Nasal cavity respiratory epithelium epithelial cell of viscerocranial mucosa (primary cell): ENCODE measurements at places on chromosomes 2 and 18. TPM values are rescaled to one million over a fixed set of nuclear protein-coding genes. Genes with fewer than 3 reads are reported as not detected.

The ERMN gene
- total RNA-seq = not detected in 2 replicates

The RFTN2 gene
- 0.14 TPM in 1 of 2 replicates, not detected in the other for total RNA-seq

The GPR17 gene
- not detected in 2 replicates for total RNA-seq

The DSG4 gene
- under 0.01 TPM in 1 of 2 replicates, not detected in the other for total RNA-seq

The UCN gene
- 1.0 and 1.1 TPM in 2 replicates for total RNA-seq

The MCM6 gene
- total RNA-seq = 5.1 and 5.8 TPM in 2 replicates

The PDCD1 gene
- total RNA-seq = not detected in 2 replicates

The ASB18 gene
- total RNA-seq = not detected in 2 replicates

The SETBP1 gene
- total RNA-seq = 1.0 and 5.3 TPM in 2 replicates

The TMX3 gene
- 49.3 and 60.8 TPM in 2 replicates for total RNA-seq

The FAM124B gene
- not detected in 2 replicates for total RNA-seq

The CNGA3 gene
- total RNA-seq = not detected in 2 replicates

The COBLL1 gene
- total RNA-seq = 20.5 and 34.9 TPM in 2 replicates

The SPATA3 gene
- not detected in 2 replicates for total RNA-seq

The EFEMP1 gene
- total RNA-seq = 51.9 and 213 TPM in 2 replicates

The TFPI gene
- total RNA-seq = 1.0 and 9.9 TPM in 2 replicates

The PMAIP1 gene
- 58.2 and 74.2 TPM in 2 replicates for total RNA-seq

The PRSS56 gene
- total RNA-seq = not detected in 2 replicates

The CD28 gene
- not detected in 2 replicates for total RNA-seq

The TXNDC2 gene
- under 0.01 TPM in 1 of 2 replicates, not detected in the other for total RNA-seq

The EVA1A gene
- total RNA-seq = 5.1 and 8.7 TPM in 2 replicates

The C2orf49 gene
- 28.3 and 38.6 TPM in 2 replicates for total RNA-seq

The PROKR1 gene
- total RNA-seq = under 0.01 TPM in 1 of 2 replicates, not detected in the other

The DTNA gene
- total RNA-seq = 1.7 and 10.7 TPM in 2 replicates

The TMEM163 gene
- not detected in 2 replicates for total RNA-seq

The NEB gene
- total RNA-seq = 0.68 and 3.3 TPM in 2 replicates

The CAPN14 gene
- total RNA-seq = 1.4 and 6.1 TPM in 2 replicates

The MARCHF4 gene
- total RNA-seq = under 0.01 TPM in 1 of 2 replicates, not detected in the other

The UPP2 gene
- total RNA-seq = not detected in 2 replicates

The INPP1 gene
- total RNA-seq = 10.9 and 19.1 TPM in 2 replicates

The UGT1A10 gene
- total RNA-seq = 1.2 TPM in 1 of 2 replicates, not detected in the other

The CDH2 gene
- total RNA-seq = 0.34 and 6.9 TPM in 2 replicates

The BOLL gene
- total RNA-seq = not detected in 2 replicates

The HOXD10 gene
- not detected in 2 replicates for total RNA-seq

The NPC1 gene
- 154 and 225 TPM in 2 replicates for total RNA-seq

The DNAH6 gene
- total RNA-seq = 0.14 TPM in 1 of 2 replicates, not detected in the other

The RAD51AP2 gene
- 0.34 and 0.57 TPM in 2 replicates for total RNA-seq
